Tibial nerve (tissue), 4 donors: ENCODE measurements at places on chromosomes 12 and 14.

- no peak for DNase-seq
Observed at GRCh38 chr12:120110550-120111501, 5.7 kb downstream of the RAB35 start.

DNA sequence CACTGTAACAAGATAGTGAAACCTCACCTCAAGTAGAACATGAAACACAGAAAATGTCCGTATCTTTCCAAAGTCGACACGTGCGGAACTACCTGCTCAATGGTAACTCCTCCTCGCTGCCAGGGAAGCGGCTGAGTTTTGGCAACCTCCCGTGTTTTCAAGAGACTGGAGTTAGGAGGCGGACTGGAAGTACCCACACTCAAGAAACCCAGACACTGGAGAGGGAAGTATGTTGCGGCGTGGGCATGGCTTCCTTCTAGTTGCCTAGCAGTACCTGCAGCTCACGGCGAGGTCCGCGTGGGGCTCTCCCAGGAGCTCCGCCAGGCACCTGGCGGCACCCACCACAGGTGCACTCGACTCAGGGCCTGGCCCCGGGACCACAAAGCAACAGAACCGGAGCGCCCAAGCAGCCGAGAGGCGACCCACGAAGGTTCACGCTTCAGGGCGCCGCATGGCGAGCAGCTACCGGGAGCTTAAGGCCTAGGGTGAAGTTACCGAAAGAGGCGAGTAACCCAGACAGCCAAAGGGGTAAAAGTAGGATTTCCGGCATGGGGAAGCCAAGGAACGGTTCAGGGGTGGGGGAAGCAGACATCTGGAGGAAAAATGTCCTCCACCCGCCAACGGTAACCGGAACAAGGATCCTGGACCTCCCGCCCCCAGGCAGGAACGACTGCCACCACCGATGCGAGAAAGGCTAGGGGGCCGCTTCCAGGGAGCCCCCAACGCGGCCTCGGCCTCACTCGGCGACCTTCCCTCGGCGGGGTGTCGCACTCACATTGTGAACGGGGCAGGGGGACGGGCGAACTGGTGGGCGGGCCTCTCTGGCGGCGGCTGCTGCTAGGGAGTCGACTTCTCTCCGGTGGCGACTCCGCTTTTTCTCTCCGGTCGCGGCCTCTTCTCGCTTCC lies 608 bp downstream of the PTGES3 start:
- peak; percentile 41 for DNase-seq

- DNase-seq: no peak
Observed at GRCh38 chr14:56975521-56975920, 165.2 kb upstream of the OTX2 start.

GRCh38 chr12:82099216-82099615 lies 259.0 kb downstream of the CCDC59 start:
- no peak for DNase-seq

GRCh38 chr12:21906919-21907493 lies 34.2 kb downstream of the ABCC9 start:
- DNase-seq: no peak

- no peak for DNase-seq
Observed at GRCh38 chr12:90969851-90970250, 14.9 kb upstream of the CCER1 start.

- no peak for DNase-seq
Observed at GRCh38 chr12:93167841-93168492, 209.8 kb upstream of the NUDT4 start.

DNA sequence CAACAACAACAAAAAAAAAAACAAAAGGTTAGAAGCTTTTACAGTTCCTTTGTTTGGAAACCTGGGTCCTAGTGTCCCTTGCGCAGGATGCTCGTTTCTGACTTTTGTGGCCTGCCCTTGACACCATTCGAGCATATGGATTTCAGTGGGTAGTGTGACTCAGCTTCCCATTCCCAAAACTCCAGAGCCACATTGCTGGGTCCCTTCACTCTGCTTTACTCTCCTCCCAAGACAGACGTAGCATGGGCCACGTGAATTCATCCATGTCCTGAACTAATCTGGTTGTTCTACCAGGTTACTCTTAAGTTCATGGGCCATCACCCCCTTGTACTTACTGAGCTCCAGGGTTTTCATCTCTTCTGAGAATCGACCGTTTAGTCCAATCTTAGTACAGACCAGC lies 68.0 kb upstream of the MAX start:
- no peak for DNase-seq

DNA sequence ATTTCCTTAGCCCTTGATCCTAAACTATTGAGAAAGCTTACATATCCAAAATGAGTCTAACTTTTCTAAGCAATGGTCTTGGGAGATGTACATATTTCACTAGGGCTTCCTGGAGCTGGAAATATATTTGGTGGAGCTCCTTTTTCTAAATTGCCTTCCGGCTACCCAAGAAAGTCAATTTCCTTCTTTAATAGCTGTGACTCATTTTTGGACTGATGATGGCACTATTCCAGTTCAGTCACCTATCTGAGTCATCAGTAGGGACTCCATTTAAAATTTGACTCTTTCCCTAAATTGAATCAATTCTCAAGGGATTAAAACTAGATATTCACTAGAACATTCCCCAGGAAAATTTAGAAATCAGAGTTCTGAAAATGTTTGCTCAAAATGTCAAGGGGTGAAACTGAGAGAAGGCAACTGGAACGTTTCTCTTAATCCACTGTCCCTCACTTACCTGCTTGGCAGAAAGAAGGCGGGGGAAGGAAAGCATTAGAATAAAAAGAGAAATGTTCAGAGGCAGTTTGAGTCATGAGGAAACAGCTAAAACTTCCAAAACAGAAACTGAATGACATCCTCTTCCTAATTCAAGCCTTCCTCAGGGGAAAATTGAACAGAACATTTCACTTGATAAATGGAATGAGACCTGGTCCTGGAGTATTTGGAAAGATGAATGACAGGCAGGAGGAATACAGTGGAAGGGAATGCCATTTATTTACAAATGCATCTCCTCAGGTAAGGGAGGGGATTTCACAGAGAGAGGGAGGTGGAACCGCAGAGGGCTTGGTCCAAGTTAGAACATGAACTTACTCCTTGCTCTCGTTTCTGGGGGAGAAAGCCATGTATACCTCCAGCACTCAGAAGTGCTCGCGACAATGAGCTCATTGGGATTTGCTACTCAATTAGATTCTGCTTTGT lies 91.2 kb downstream of the RGS6 start:
- DNase-seq: no peak

GRCh38 chr14:74616507-74616906 lies 4.5 kb upstream of the LTBP2 start:
- DNase-seq: no peak

DNA sequence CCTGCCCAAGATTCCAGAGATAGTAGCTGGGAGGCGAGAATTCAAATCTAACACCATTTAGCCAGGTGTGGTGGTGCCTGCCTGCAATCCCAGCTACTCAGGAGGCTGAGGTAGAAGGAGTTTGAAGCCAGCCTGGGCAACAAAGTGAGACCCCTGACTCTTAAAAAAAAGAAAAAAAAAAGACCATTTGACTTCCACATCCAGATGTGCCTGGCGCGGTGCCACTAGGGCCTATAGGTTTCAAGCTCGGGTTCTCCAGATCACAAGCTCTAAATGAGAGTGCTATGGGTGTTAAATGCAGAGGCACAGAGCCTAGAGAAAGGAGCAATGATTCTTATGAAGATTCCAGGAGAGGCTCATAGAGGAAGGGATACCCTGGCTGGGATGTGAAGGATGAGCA lies 22.5 kb downstream of the SYNE3 start:
- no peak for DNase-seq

DNA sequence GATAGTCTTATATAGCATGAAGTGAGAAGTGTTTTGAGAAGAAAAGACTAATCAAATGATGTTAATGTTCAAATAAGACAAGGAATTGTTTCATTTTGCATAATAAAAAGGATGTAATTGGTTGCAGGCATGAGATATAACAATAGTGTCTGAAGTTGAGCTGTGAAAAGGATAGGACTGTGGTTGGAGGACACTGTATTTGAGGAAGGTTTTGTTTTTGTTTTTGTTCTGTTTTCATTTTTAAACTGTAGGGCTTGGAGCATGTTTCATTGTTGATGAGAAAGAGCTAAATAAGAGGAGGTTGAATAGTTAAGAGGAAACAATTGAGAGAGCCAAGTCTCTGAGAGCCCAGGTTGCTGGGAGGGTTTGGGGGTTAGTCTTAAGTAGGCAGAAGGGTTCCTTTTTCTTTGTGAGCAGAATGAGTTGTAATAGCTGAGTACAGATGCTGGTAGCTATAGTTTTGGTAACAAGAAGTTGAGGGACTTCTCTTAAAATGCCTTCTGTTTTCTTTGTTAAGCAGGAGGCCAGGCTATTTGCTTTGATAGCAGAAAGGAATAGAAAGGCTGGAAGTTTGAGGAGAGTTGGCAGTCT lies 58.4 kb downstream of the CCDC91 start:
- no peak for DNase-seq

- no peak for DNase-seq
Observed at GRCh38 chr14:32662211-32662610, 276.5 kb upstream of the NPAS3 start.

GRCh38 chr14:74407801-74408154 lies 18.2 kb downstream of the SYNDIG1L start:
- DNase-seq: no peak

DNA sequence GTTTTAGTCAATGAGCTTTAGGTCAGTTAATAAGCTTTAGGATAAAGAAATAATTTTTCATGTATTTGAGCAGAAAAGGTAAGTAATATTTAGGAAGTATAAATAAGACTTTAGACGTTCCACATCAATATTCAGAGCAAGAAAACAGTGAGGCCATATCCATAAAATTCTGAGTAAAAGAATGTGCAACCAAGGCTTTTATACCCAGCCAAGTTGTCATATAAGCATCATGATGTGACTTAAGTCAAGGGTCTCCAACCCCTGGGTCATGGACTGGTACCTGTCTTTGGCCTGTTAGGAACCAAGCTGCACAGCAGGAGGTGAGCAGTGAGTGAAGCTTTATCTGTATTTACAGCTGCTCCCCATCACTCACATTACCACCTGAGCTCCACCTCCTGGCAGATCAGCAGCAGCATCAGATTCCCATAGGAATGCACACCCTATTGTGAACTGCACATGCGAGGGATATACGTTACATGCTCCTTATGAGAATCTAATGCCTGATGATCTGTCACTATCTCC lies 74.1 kb downstream of the ZNF664 start:
- no peak for DNase-seq

DNA sequence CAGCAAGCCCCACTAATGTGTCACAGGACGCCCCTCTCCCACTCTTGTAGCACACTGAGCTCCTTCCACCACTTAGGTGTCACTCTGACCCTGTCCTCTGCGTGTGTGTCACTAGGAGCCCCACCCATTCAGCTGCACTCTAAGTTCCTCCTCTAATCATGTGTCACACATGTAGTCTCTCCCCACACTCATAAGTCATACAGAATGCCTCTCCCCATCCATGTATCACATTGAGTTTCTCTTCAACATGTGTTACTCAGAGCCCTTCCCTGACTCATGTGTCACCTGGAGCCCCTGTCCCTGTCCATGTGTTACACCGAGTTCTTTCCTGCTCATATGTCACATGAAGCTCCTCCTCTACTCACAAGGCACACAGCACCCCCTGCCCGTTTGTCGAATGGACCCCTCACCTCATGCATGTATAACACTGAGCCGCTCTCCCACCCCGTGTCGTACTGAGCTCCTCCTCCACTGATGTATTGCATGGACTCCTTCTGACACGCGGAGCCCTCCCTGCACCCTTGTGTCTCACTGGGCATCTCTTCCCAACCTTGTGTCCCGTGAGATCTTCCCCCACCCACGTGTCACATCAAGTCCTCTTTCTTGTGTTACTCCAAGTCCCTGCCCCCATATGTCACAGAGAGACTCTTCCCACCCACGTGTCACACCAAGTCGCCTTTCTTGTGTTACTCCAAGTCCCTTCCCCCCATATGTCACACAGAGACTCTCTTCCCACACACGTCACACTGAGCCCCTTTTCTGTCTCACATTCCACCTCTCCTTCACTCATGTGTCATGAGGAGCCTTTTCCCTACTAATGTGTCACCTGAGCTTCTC lies 31.0 kb downstream of the RTL1 start:
- no peak for DNase-seq

GRCh38 chr14:55699131-55700057 lies 119.4 kb downstream of the KTN1 start:
- DNase-seq: no peak

- DNase-seq: no peak
Observed at GRCh38 chr12:113812411-113813228, 153.5 kb downstream of the RBM19 start.

DNA sequence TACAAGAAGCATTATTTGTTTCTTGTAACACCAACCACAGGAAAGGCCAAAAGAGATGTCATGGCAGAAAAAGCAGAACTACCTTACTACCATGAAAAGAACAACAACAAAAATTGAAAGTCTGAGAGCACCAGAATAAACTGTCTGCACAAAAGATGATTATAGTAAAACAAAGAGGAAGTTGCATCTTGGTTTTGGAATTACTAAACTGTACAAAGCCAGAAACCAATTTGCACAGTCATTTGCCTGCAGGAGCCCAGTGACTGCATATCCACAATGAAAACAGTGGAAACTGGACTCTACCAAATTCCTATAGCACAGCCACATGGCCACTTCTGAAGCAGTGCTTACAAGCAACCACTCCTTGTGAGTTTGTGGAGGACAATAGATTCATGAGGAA lies 276.2 kb downstream of the SSPN start:
- DNase-seq: no peak

DNA sequence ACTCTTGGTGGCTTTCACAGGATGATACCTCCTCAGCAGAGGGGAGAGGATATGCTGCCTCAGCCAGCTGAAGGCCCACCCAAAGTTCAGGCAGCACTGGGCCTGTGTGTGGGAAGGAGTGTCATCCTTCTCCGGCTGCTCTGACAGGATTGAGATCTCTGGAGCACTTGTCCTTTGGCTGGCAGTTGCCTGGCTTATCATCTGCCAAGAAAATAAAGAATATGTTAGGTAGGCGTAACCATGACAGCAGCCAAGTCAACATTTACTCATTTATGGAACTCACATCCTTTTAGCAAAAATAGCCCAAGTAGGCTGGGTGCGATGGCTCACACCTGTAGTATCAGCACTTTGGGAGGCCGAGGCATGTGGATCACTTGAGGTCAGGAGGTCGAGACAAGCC lies 68.5 kb downstream of the PPFIBP1 start:
- peak; percentile 8 for DNase-seq

- no peak for DNase-seq
Observed at GRCh38 chr14:77000340-77001270, 27.9 kb downstream of the IRF2BPL start.

DNA sequence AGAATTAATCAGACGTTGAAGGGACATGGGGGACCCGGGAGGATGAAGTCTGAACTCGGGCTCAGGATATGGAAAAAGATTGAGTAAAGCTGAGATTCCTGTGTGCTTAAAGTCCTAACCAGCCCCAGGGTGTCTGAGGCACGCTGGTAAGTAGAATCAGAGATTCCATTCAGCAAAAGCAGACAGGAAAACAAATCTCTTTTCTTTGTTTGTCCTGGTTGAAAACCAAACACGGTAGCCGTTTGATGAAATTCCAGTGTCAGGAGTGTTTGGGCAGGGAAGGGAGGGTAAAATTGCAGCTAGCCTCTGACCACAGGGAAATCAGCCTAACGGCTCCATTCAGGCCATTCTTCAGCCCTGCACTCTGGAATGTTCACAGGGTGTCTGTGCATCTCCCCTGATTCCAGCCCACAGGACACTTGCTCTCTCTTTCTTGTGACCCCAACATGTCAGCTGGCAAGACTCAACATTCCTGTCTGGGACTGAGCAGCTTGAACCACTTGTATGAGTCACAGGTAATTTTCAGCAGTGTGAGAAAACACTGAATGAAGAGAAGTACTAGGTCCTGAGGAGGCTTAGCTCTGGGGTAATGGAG lies 31.0 kb downstream of the NINJ2 start:
- no peak for DNase-seq
